Esophagus mucosa (tissue), 1 donor: ENCODE measurements at places on chromosomes 12 and 14. TPM values are rescaled to one million over a fixed set of nuclear protein-coding genes. Genes with fewer than 3 reads are reported as not detected.

The EPYC gene
- total RNA-seq, result not detected

The KRT74 gene
- total RNA-seq, result 0.12 TPM

The GDF3 gene
- not detected for total RNA-seq

The CAPZA3 gene
- not detected for total RNA-seq

The OR10P1 gene
- not detected for total RNA-seq

The FAM186B gene
- 0.36 TPM for total RNA-seq

The AMDHD1 gene
- 0.44 TPM for total RNA-seq

The GSC gene
- 0.32 TPM for total RNA-seq

The PPP1R1A gene
- total RNA-seq, result not detected

The NGB gene
- not detected for total RNA-seq

The OAS1 gene
- 37.2 TPM for total RNA-seq

The CYP27B1 gene
- total RNA-seq, result 1.6 TPM

The SLC7A8 gene
- 51.1 TPM for total RNA-seq

The SAMD15 gene
- total RNA-seq, result 0.88 TPM

The MYBPC1 gene
- total RNA-seq, result 0.40 TPM

The KIF21A gene
- total RNA-seq, result 19.0 TPM

The CCDC177 gene
- not detected for total RNA-seq
